Lower leg skin (tissue), 4 donors: ENCODE measurements at places on chromosomes 11 and 22.

- no peak for DNase-seq
Observed at GRCh38 chr11:106369224-106369623, 291.8 kb downstream of the AASDHPPT start.

- no peak for DNase-seq
Observed at GRCh38 chr11:92167571-92167970, 57.0 kb upstream of the FAT3 start.

- DNase-seq: peak; percentile 56
Observed at GRCh38 chr22:20413217-20414058, 19.5 kb downstream of the ZNF74 start.

DNA sequence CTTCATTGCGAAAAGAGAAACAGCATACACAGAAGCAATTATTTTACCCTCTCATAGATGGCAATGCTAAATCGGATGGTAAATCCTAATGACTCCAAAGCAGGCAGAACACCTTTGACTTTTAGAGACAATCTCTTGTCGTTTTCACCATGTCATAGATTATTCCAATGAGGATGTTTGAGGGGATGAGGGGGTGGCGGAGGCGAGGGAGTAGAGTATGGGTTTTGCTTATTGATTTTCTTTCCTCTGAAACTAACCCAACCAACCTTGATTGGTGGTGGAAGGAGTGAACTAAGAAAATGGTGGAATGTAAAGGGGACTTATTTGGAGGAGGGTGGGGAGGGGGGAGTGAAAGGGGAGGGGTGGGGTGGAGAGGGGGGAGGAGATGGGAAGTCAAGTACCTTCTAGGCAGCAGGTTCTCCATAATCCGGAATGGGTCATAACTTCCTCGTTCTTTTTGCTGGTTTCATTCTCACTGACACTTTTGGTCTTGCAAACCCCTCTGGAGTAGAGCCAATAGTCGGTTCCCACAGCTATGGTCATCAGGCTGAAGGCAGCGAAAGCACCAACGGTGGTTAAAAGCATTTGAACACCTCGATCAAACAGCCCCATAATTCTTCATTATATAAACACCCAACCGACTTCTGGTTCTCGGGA lies 1.5 kb downstream of the CACNG2 start:
- no peak for DNase-seq

- no peak for DNase-seq
Observed at GRCh38 chr22:21108379-21109115, 62.8 kb downstream of the LRRC74B start.

DNA sequence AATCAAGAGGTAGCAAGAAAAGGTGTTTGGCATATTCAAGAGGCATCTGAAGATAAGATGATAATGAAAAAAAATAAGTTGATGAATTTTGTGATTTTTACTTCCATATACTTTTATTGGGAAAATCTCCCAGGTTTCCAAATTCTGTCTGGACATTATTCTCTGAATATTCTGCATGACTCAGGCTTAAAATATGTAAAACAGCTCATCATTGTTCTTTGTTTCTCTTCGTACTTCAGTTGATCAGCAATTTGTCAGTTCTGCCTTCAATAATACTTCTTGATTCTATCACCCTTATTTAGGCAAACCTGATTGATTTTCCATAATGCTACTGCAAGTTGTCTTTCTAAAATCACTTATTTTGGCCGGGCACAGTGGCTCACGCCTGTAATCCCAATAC lies 30.2 kb downstream of the GTF2H1 start:
- DNase-seq: no peak

GRCh38 chr11:60869451-60869825 lies 2.1 kb downstream of the ZP1 start:
- DNase-seq: no peak

DNA sequence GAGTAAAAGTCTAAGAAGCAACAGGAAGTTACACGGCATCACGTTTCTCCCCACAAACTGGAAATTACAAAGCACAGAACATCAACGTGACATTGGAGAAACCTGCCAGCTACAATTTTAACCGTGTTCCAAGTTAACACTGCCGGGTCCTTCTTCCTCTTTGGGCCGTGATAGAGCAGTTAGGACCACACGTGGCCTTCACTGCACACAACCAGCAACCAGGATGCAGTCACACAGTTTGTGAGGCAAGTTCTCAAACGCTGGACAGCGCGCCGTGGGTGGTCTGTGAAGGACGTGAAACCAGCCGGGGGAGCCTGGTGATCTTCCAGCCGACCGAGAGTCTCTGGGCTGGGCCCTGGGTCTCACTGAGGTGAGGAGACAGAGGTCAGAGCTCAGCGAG lies 14.6 kb downstream of the C11orf21 start:
- peak; percentile 77 for DNase-seq

- DNase-seq: no peak
Observed at GRCh38 chr11:47506795-47507562, 46.0 kb downstream of the CELF1 start.

DNA sequence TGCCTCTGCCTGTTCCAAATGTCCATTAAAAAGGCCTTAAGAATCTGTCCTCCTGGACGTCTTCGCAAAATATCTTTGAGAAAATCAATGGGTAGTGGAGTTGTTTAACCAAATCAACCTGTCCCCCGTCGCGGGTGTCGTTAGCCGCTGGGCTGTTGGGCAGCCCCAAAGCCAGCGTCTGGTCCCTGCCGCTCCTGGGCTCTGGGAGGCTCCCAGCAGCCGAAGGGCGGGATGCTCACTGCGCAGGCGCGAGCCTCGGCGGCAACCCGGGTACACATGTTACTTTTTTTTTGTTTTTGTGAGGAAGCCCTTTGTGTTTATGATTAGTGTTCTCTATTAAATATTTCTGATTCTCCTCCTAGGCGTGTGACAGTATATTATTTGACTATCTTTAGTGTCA lies 12.6 kb downstream of the MMP10 start:
- no peak for DNase-seq

DNA sequence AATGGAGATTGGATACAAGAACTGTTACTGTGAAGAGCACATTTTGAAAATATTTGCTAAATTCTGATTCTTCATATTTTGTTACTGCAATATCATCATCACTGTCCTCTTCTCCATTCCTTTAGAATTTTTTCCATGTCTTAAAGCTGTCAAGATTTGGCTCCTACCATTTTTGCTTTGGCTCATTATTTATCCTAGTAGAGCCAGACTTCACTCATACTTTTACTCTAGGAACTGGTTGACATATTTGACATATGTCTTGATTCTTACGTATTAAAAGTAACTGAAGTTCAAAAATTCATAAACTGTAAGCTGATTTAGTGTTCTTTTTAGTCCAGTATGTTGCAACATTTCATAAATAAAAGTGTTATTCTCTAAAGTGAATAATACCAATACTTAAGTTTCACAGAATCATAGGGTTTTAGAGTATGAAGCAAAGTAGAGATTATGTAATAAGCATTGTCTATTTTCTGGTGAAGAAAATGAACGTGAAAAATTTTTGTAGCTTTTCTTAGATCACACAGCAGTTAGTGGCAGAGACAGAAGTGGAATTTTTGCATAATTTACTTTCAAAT lies 225.6 kb downstream of the TMEM135 start:
- no peak for DNase-seq

DNA sequence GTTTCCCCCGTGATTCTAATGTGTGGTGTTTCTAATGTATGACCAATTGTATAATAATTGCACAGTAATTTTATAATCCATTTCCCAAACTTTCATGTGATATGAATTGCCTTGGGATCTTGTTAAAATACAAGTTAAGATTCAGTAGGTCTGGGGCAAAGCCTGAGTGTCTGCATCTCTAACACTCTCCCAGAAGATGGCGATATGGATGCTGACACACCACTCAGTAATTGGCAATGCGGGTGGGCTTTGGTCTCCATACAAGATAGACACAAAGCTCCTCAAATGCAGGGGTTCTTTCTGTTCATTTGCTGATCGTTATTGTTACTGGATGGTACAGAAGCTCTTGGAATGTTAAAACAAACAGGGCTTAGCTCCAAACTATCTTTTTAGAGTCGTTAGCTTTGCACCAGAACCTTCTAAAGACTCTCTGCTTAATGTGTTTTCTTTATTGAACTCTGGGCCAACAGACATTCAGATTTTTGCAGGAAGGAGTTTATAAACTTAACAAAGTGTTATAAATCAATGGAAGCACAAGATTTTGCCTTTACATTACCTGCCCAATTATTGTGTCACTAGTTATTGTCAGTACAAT lies 45.4 kb upstream of the ANO3 start:
- no peak for DNase-seq

DNA sequence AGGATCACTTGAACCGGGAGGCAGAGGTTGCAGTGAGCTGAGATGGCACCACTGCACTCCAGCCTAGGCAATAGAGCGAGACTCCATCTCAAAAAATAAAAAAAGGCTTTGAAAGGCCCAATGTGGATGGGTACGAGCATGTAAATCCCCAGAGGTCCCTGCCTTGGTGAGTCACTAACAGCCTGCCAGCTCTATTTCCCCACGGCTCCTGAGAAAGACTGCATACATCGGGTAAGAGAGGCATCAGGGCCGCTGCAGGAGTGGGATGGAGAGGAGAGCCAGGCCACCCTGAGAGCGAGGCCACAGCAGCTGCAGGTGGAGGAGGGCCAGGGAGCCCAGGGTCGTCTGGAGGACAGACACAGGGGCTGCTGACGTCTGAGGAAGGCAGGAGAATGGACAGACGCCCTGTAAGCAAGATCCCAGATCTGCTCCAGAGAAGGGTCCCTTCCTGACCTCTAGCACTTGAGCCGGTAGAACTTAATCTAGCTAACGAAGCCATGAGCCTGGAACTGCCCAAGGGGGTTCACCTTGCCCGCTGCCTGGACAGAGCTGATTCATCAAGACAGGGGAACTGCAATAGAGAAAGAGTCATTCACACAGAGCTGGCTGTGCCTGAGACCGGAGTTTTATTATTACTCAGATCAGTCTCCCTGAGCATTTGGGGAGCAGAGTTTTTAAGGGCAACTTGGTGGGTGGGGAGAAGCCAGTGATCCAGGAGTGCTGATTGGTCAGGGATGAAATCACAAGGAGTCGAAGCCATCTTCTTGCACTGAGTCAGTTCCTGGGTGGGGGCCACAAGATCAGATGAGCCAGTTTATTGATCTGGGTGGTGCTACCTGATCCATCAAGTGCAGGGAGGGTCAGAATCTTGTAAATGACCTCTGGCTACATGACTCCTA lies 5.1 kb upstream of the KRTAP5-9 start:
- no peak for DNase-seq

DNA sequence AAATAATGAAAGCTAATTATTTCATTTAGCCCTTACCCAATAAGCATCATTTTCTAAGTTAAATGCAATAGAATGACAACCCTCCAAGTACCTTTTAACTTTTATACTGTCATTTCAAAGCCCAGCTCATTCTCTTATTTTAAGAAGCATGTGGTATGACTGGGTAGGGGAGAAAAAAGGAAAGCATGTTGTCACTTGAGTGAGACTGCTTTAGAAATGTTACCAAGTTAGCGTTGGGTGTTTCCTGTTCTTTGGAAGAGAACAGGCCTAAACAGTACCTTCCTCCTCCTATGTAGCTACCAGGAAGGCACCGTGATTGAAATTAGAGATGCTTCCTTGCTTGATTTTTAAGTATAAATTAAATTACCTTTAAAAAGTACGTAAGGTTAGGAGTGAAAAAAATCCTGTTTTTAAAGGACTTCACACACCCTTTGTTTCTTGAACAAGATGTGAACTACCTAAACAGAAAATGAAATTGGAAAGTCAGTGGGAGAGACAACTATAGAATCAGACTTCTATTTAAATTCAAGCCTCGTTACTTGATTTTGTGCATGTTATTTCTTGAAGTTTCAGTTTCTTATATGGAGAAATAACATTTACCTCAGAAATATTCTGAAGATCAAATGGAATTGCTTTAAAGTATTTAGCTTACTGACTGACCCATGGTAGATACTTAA lies 741 bp upstream of the CNTF start:
- DNase-seq: no peak

DNA sequence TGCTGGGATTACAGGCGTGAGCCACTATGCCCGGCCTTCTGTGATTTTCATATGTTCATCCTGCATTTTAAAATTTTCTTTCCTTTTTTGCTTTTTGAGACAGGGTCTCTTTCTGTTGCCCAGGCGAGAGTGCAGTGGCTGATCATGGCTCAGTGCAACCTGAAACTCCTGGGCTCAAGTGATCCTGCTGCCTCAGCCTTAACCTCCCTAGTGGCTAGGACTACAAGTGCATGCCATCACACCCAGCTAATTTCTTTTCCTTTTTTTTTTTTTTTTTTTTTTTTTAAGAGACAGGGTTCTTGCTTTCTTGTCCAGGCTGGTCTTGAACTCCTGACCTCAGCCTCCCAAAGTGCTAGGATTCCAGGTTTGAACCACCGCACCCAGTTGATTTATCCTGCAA lies 54.1 kb upstream of the WT1 start:
- no peak for DNase-seq

DNA sequence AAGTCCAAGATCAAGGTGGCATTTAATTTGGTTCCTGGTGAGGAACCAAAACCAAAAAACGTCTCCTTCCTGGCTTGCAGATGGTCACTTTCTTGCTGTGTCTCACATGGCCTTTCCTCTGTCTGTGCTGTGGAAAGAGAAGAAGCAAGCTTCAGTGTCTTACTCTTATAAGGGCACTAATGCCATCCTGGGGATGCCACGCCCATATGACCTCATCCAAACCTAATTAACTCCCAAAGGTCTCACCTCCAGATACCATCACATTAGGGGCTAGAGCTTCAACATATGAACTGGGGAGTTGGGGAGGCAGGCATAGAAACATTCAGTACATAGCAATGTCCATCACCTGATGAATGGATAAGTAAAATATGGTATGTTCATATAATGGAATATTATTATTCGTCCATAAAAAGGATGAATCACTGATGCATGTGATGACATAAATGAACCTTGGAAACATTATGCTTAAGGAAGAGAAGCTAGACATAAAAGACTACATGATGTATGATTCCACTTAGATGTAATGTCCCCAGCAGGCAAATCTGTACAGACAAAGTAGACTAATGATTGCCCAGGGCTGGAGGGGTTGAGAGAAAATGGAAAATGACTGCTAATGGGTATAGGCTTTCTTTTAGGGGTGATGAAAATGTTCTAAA lies 78.6 kb upstream of the B3GNT6 start:
- DNase-seq: no peak

- DNase-seq: peak; percentile 80
Observed at GRCh38 chr22:49107961-49108530, 719.6 kb downstream of the BRD1 start.

DNA sequence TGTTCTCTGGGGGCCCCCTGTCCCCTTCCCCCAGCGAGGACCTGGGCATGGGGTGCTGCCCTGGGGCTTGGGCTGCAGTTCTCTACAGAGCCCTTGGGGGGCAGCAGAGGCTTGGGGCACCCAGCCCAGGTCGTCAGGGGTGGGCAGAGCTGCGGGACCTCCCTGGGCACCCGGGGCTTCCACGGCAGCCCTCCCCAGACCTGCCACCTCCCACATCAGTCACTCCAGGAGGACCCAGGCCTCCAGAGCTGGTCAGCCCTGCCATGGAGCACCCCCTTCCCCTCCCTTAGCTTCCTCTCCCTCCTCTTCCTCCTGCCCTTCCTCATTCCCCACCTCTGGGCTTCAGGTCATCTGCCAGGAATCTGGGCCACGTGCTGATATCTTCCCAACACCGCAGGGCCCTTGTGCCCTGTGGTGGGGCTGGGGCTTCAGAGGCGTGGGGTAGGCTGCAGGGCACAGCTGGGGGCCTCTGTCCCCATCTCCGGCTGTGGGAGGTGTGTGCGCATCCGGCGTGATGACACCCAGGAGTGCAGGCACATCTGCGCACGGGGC lies 5.8 kb downstream of the TSPAN4 start:
- DNase-seq: no peak
